Stomach (tissue), 19 donors: ENCODE measurements at places on chromosomes 5 and 9. TPM values are rescaled to one million over a fixed set of nuclear protein-coding genes. Genes with fewer than 3 reads are reported as not detected.

- H3K27ac ChIP-seq: no peak overlapping the region
- H3K27me3 ChIP-seq: no peaks in the 10 kb centered on the region
- no peaks in the 10 kb centered on the region for H3K4me1 ChIP-seq
These were observed 21.0 kb upstream of the C5orf63 start for GRCh38 chr5:127094161-127094814.

The SEPTIN8 gene
- 18.5 TPM for total RNA-seq

DNA sequence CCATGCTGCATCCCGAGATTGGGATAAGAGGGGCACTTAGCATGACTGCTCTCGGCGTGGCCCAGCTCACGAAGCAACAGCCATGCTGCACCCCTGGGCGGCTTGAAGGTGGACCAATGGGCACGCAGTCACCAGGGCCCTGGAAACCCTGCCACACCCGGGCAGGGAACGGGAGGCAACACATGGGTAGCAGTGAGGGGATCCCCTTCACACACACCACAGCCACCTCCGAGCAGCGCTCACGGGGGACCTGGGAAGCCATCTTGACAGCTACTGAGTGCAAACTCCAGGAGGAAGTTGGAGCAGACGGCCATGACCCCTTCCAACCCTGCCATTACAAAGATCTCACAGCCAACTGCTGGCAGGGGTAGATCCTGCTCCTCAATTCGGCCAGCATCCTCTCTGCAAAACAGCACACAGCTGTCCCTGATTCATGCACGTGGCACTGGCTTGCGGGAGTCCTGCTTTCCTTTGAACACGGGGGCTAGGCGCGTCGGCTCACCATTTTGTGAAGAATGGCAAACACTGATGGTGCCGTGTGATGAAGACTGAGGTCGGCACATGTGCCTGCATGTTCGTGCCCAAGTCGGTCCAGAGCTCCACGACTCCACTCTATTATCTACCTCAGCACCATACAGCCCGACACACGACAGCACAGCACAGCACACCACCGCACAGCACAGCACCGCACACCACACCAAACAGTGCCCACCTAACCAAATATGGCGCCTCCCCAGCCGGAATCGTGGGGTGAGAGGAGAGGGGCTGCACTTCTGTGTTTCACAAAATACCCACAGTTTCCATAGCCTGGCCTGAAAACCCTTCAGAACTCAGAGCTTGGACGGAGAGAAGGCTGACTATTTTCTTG is 5.0 kb downstream of the UBAC1 start:
- H3K4me1 ChIP-seq: peaks cover 26% of the 10 kb centered on the region
- no peak overlapping the region for H3K27ac ChIP-seq
- H3K4me3 ChIP-seq: no peak overlapping the region
- H3K27me3 ChIP-seq: no peaks in the 10 kb centered on the region
- H3K36me3 ChIP-seq: peaks cover 40% of the 10 kb centered on the region
- DNase-seq: no peak

- H3K4me1 ChIP-seq: no peaks in the 10 kb centered on the region
- H3K27me3 ChIP-seq: no peaks in the 10 kb centered on the region
- H3K36me3 ChIP-seq: no peaks in the 10 kb centered on the region
- no peak for DNase-seq
These were observed 380.2 kb upstream of the ZNF462 start for GRCh38 chr9:106482733-106483132.

GRCh38 chr9:136020206-136020605 is 59.0 kb upstream of the UBAC1 start:
- H3K27me3 ChIP-seq: no peaks in the 10 kb centered on the region
- H3K27ac ChIP-seq: no peak overlapping the region
- peaks cover 11% of the 10 kb centered on the region for H3K36me3 ChIP-seq
- DNase-seq: no peak
- H3K4me1 ChIP-seq: peaks cover 23% of the 10 kb centered on the region

DNA sequence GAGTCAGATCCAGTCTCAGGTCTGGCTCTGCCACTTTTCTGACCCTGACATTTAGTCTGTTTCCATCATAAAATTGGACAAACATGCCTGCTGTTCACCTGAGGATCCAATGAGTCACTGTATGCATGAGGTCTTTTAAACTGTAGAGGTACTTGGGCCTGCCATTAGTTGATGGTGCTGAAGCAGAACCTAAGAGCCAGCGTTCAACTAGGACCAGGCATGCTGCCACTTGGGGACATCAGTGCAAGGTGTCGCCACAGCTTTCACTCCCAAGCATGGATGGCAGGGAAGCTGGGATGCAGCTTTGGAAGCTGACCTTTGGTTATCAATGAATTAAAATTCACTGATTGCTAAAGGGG is 37.1 kb downstream of the NEUROG1 start:
- no peaks in the 10 kb centered on the region for H3K4me1 ChIP-seq
- no peaks in the 10 kb centered on the region for H3K36me3 ChIP-seq
- no peak overlapping the region for H3K27ac ChIP-seq
- no peaks in the 10 kb centered on the region for H3K27me3 ChIP-seq
- no peak for DNase-seq

DNA sequence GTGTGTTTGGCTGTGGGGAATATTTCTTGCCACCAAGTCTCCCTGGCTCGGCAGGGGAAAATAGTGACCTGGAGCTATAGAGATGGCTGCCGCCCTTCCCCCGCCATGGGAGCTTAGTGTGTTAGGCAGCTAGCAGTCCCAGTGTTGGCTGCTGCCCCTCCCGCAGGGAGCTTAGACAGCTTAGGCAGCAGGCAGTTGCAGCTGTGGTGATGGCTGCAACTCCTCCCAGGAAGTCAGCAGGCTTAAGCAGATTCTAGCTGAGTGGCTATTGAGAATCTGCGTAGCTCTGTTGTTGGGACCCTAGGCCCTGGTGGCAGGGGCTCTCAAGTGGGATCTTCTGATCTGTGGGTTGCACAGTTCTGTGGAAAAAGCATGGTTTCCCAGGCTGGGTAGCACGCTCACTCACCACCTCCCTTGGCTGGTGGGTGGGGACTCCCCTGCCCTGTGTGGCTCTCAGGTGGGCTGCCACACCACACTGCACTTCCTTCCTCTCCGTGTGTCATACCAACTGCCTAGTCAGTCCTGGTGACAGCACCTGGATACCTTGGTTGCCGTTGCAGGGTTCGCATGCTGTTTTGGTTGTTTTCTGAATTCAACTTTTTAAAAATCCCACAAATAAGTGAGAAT is 9.3 kb downstream of the OR1N2 start:
- no peak overlapping the region for H3K27ac ChIP-seq
- H3K27me3 ChIP-seq: no peaks in the 10 kb centered on the region
- no peaks in the 10 kb centered on the region for H3K4me1 ChIP-seq

The ACSL6 gene
- total RNA-seq: 1.7 TPM

GRCh38 chr9:13778631-13779030 is 499.1 kb upstream of the MPDZ start:
- no peak overlapping the region for H3K27ac ChIP-seq
- H3K4me1 ChIP-seq: no peaks in the 10 kb centered on the region
- DNase-seq: peak; percentile 32
- H3K4me3 ChIP-seq: no peak overlapping the region

DNA sequence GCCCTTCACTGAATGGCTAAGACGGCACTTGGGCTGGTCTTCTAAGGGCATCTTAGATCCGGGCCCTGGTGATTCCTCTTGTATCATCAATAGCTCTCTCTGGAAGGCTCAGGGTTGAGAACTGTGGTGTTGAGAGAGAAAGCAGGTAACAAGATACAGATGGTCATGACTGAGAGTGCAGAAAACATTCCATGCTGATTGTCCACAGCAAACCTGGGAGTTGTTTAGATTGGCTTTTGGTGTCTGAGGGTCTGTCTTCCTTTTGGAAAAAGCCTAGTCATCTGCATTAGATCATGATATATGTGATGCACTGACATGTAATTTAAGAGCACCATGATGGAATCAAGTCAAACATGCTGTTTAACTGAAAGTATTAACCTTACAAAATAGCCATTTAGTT is 331.9 kb downstream of the ADAMTS6 start:
- H3K27me3 ChIP-seq: no peaks in the 10 kb centered on the region
- no peak for DNase-seq
- no peak overlapping the region for H3K4me3 ChIP-seq

The KCNN2 gene
- 0.89 TPM for total RNA-seq

The SLC45A2 gene
- not detected for total RNA-seq

DNA sequence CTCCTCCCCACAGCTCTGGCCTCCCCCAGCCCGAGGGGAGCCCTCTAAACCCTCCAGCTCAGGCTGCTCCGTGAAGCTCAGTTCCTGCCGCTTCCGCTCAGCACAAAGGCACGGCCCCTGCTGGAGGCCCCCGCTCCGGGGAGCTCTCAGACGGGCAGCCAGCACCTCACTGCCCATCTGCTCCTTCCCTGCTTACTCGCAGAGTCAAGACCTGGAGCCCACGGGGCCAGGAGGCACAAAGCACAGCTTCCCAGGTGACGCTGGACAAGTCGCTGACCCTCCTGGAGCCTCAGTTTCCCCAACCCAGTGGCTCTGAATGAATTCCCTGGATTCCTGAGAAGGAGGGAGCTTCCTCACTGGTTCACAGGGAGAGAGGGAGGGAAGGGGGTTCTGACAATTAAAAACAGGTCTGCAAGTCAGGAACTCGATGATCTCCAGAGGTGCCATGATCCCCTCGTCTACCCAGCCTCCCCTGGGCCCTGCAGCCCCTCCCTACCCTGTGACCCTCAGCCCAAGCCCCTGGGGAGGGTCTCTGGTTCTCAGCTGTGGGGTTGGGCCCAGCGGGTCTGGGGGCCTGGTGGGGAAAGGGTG is 36.2 kb downstream of the VAV2 start:
- H3K27me3 ChIP-seq: no peaks in the 10 kb centered on the region
- H3K36me3 ChIP-seq: no peaks in the 10 kb centered on the region
- peak overlapping the region; percentile 34 for H3K4me3 ChIP-seq
- no peak for DNase-seq
- H3K4me1 ChIP-seq: peaks cover 56% of the 10 kb centered on the region

GRCh38 chr9:120917929-120918762 is 8.4 kb downstream of the TRAF1 start:
- no peak overlapping the region for H3K4me3 ChIP-seq
- no peaks in the 10 kb centered on the region for H3K27me3 ChIP-seq
- H3K27ac ChIP-seq: peak overlapping the region; percentile 97
